ENCODE measurements at places on chromosomes 16 and 17.

GRCh38 chr16:28202147-28202746, 9.5 kb downstream of the XPO6 start:
- peak; percentile 53 for DNase-seq

DNA sequence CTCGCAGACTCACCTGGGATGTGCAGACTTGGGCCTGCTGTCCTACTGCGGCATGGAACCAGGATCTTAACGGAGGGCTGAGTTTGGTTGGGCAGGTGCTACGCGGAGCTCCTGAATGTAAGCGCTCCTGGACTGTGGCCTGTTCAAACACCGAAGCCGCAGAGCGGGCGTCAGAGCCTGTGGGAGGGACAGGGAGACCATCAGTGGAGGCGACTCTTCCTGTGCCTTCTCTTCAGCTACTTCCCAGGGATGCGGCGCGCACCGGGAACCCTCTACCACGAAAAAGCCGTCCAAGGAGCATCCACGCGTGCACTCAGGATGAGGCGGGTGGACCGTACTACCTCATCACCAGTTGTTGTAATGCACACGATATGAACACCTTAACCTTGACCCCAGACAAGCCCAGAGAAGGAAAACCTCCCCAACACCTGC, 2.0 kb downstream of the USP36 start:
- no peak for DNase-seq

DNA sequence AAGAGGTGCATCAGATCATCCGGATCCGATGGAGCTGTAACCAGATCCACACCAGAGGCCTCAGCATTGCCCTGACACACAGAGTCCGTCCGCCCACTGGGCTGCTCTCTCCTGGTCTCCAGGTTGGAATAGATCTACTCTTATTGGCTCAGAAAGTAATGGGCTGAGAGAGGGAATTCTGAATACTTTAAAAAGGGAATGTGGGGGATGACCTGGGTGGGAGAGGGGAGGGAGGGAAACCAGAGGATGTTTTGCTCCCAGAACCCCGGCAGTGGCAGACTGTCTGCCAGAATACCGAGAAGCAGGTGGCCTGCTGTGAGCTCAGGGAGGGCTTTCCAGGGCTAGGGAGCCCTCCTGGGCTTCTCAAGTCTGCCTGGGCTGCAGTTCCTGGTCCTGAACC, 126.5 kb downstream of the ENGASE start:
- DNase-seq, result no peak

DNA sequence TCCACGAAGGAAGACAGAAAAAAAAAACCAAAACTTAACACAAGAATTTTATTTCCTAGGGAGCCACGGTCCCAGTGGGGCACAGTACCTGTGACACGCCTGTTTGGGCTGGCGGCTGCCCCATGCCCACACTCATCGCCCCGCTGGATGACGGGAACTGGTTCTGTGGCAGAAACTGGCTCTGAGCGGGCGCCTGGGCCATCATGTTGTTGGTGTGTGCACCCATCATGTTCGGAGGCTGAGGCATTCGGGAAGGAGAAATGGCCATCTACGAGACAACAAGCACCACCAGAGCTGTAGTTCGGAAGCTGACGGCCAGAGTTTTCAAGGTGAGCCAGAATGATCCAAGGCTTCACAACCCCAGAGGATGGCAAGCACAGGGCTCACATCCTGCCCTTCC, 56.3 kb upstream of the TRAP1 start:
- no peak for DNase-seq

- no peak for DNase-seq
Observed at GRCh38 chr17:69609473-69610305, 195.2 kb downstream of the MAP2K6 start.

DNA sequence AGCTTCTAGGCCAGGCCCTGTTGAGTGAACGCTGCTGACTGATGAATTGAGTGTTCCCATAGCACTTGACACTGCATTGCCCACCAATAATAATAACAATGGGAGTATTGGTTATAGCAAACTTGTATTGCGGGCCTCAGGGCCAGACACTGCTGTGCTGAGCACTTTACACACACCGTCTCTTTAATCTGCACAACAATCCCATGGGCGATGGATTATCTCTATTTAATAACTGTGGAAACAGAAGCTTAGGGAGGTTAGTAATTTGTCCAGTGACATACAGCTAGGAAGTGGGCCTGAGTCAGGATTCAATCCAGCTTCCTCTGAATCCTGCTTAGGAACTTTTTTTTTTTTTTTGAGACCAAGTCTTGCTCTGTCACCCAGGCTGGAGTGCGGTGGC, 11.2 kb downstream of the ARHGAP23 start:
- DNase-seq, result no peak

DNA sequence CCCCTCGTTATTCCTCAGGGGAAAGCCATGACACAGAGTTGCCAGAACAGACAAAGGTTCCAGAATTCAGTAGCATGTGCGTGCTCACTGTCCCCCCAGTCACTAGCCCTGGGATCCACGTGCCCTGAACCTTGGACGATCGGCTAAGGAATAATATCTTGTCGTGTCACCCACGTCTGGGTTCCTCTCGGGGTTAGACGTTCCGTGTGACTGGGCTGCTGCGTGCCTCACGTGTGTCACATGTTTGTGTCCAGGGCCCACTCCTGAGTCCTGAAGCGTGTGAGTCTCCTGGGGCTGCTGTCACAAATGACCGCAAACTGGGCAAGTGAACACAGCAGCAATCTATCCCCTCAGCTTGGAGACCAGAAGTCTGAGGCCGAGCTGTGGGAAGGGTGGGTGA, 12.4 kb upstream of the ZNF469 start:
- DNase-seq, result no peak

DNA sequence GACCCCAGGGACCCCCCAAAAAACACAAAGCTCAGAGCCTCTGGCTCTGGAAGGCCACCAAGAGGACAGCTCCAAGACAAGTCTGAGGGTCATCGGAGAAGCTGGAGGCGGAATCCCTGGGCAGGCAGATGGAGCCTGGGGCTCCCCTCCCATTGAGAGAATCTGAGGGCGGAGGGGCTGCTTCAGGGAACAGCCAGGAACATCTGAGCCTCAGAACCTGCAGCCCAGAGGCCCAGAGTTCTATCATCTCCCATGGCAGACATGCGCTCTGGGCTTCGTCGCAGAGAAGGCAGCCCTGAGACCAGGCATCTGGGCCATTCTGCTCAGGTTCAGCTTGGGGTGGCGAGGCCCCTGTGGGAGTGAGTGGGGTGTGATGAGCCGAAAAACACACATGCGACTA, 7.1 kb upstream of the SPPL2C start:
- no peak for DNase-seq

GRCh38 chr17:7293159-7293558, 1.3 kb downstream of the YBX2 start:
- no peak for DNase-seq

GRCh38 chr17:55717898-55718735, 4.5 kb downstream of the TMEM100 start:
- DNase-seq, result peak; percentile 54

- no peak for DNase-seq
Observed at GRCh38 chr17:74424657-74425056, 7.2 kb upstream of the GPRC5C start.

GRCh38 chr17:40501499-40501911, at the start of gene TNS4:
Gene TNS4 (minus strand): TSS chr17:40501623. CDS start chr17:40496425, 5,198 bp downstream.
- DNase-seq, result no peak

DNA sequence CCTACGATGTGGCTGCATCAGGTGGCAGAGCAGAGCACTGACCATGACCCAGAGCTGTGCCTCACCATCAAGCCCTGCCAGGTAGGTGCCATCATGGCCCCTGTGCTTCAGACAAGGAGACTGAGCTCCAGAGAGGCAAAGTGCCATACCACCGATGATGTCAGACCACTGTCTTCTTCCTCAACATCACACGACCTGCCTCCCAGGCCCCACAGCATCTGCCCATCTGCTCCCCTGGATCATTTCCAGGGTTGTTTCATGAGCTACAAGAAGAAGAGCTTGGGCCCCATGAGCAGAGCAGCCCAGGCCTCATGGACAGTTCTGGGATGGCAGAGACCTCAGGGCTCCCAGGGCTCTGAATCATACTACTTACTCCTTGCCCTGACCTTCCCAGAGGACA, 9.9 kb downstream of the XYLT1 start:
- no peak for DNase-seq

- no peak for DNase-seq
Observed at GRCh38 chr17:12789481-12790248, at the start of gene ARHGAP44. Gene ARHGAP44 (plus strand): TSS chr17:12789498. CDS start chr17:12789839, 341 bp downstream.

DNA sequence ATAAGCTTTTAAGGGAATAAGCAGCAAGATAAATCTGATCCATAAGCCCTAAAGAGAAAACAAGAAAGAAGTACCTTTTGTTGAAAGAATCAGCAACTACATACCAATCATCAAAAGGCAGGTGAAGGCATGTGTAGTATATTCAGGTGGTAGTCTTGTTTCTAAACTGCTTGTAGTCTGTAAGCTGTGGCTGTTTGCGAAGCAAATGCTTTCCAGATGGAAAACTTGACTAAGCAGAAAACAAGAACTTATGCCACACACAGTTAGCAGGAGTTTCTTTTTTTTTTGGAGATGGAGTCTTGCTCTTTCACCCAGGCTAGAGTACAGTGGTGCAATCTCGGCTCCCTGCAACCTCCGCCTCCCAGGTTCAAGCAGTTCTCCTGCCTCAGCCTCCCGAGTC, 5.7 kb downstream of the CBX1 start:
- DNase-seq, result no peak

- no peak for DNase-seq
Observed at GRCh38 chr16:69889295-69889964, 61.7 kb upstream of the CLEC18A start.

DNA sequence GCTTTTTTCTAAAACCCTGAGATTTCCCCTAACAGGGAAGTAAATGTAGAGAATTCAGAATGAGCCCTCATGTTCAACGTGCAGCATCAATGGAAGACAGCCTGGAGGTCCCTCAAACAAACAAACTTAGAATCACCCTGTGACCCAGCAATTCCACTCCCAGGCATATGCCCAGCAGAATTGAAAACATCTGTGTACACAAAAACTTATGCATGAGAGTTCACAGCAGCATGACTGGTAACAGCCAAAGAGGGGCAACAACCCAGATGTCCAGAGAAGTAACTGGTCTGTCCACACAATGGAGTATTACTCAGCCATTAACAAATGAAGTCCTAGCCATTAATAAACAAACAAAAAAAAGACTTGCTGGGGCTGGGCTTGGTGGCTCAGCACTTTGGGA, 252.7 kb downstream of the PARN start:
- no peak for DNase-seq

DNA sequence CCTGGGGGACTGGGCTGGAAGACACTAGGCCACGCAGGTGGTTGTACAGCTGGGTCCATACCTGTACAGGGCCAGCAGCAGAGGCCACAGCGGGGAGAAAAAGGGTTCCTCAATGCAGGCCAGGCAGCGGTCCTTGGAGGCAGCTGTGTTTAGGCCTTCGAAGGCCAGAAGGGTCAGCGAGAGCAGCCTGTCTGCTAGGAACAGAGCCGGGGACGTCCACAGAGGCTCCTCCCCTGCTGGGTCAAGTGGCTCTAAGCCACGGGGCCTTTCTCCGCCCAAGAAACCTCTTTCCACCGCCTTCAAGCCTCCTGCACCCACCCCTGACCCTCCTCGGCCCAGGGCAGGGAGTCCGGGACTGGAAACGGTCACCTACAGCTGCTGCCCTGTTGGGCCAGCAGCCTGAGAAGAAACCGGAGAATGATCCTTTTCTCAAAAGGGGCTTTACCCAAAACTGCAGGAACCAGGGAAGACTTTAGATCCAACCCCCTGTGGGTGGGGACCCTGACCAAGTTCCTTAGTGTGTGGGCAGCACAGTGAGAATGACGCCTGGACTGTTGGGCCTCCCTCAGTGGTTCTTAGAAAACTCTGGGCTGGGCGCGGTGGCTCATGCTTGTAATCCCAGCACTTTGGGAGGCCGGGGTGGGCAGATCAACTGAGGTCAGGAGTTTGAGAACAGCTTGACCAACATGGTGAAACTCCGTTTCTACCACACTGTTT, 8.4 kb upstream of the SPATA2L start:
- DNase-seq, result no peak

DNA sequence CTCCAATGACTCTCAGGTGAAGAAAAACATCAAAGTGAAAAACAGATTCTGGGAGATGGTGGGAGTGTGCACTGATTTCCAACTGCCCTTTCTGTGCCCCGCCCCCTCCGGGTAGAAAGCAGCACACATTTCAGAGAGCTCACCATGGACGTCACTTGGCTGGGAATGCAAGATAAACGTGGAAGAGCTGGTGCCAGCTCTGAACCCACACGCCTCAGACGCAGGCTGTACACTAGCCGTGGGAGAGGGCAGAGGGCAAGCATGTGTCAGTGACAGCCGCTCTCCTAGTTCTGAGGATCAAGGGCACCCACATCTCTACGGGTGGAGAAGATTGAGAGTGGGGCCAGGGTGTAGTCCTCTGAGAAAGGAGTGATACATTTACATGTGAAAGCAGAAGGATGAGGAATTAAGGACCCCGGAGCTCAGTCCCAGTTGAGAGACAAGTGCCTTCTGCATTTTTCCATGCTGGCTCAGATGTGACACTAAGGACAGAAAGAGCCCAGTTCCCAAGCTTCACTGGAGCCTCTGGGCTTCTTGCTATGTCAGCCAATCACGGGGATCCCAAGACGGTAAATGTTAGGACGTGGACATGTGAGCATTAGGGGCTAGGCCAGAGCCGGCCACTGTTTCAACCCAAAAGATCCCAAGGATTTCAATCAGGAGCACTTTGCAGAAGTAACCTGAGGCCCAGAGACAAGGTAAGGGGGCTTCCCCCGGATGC, 101.3 kb downstream of the ZFHX3 start:
- DNase-seq, result no peak

GRCh38 chr17:32541640-32542039, 54.8 kb downstream of the CDK5R1 start:
- DNase-seq, result no peak

DNA sequence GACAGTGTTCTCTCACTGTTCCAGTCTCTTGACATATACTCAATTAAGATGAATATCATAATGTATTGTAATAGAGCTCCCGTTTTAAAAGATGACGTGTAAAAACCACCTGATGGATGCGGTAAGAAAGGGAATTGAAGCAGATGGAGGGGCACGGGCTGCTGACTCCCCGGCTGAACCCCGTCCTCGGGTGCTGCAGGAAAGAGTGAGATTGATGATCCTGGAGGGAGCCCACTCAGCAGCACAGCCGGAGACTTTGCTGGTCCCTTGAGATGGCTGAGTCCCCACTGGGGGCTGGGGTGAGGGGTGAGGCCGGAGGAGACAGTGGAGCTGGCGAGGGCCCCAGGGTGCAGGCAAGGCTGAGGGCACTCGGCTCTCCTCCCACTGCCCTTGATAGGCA, 217.4 kb downstream of the RPTOR start:
- no peak for DNase-seq

- DNase-seq, result no peak
Observed at GRCh38 chr16:4864728-4865127, 17.4 kb downstream of the UBN1 start.
